ENCODE measurements at places on chromosomes 12 and 14. TPM values are rescaled to one million over a fixed set of nuclear protein-coding genes. Genes with fewer than 3 reads are reported as not detected.

The SYNJ2BP gene
- 13.0 TPM for total RNA-seq

The CCDC175 gene
- not detected for total RNA-seq

The PRKD1 gene
- total RNA-seq = 21.7 TPM

The RAD51AP1 gene
- total RNA-seq = 27.4 TPM

The RNASE7 gene
- total RNA-seq = not detected

The CNIH1 gene
- 342 TPM for total RNA-seq

The RND1 gene
- total RNA-seq = 0.28 TPM

The DAO gene
- total RNA-seq = not detected

The JAG2 gene
- total RNA-seq = 0.58 TPM

The BBOF1 gene
- total RNA-seq = 5.8 TPM

The BMAL2 gene
- 29.9 TPM for total RNA-seq

The TSPAN8 gene
- 15.2 TPM for total RNA-seq

The NTN4 gene
- total RNA-seq = 153 TPM

The MSRB3 gene
- total RNA-seq = 44.5 TPM

The PTCSC3 gene
- not detected for total RNA-seq

The LARP4 gene
- 55.8 TPM for total RNA-seq

The ASCL1 gene
- total RNA-seq = not detected

The PZP gene
- not detected for total RNA-seq

The SLC8A3 gene
- under 0.01 TPM for total RNA-seq

The KIF5A gene
- total RNA-seq = 0.28 TPM

The TBC1D30 gene
- 0.85 TPM for total RNA-seq

The DLGAP5 gene
- 53.7 TPM for total RNA-seq

The PLA2G1B gene
- not detected for total RNA-seq

The PYGL gene
- total RNA-seq = 93.7 TPM

The ARHGAP9 gene
- 0.38 TPM for total RNA-seq

The SPSB2 gene
- total RNA-seq = 3.6 TPM

The RPL10L gene
- total RNA-seq = not detected

The KRT82 gene
- not detected for total RNA-seq

The CLIP1 gene
- total RNA-seq = 65.1 TPM

The HOXC6 gene
- total RNA-seq = under 0.01 TPM

The PLD4 gene
- total RNA-seq = not detected

The ATL1 gene
- 8.5 TPM for total RNA-seq

The TAS2R8 gene
- not detected for total RNA-seq

The LRP1-AS gene
- not detected for total RNA-seq

The POTEG gene
- not detected for total RNA-seq

The NRL gene
- total RNA-seq = 0.56 TPM

The CEP83 gene
- total RNA-seq = 9.0 TPM

The LIN7A gene
- 36.6 TPM for total RNA-seq

The TCP11L2 gene
- 45.4 TPM for total RNA-seq

The TXNDC16 gene
- total RNA-seq = 2.1 TPM

The SMIM41 gene
- not detected for total RNA-seq

The PPP1R1A gene
- not detected for total RNA-seq

The VWF gene
- total RNA-seq = 4.4 TPM
